Fibroblast of villous mesenchyme (primary cell): ENCODE measurements at places on chromosomes 6 and 20.
A peak's percentile ranks its signal among the peaks of the same experiment; 100 is the strongest.

DNA sequence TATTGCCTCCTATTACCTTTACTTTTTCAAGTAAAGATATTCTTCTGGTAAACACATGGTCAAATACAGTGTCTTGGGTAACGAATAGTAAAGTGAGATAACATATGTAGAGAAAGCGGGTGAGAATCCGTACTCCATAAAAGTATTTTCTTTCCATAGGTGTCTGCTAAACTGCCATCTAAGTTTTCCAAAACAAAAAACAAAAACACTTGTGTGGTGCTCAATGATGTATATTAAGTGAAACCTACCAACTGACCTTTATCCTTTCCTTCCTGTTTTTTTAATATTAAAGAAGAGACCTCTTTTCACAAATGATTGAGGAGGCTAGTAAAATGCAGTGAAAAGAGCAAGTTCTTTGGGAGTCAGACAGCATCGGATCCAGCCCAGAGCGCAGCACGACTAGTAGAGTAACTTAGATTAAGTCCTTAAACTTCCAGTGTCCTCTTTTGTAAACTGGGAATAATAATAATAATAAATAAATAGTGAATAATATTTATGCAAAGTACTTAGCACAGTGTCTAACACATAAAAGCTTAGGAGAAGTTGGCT, 437 bp upstream of the CDKAL1 start:
- no peak for DNase-seq

DNA sequence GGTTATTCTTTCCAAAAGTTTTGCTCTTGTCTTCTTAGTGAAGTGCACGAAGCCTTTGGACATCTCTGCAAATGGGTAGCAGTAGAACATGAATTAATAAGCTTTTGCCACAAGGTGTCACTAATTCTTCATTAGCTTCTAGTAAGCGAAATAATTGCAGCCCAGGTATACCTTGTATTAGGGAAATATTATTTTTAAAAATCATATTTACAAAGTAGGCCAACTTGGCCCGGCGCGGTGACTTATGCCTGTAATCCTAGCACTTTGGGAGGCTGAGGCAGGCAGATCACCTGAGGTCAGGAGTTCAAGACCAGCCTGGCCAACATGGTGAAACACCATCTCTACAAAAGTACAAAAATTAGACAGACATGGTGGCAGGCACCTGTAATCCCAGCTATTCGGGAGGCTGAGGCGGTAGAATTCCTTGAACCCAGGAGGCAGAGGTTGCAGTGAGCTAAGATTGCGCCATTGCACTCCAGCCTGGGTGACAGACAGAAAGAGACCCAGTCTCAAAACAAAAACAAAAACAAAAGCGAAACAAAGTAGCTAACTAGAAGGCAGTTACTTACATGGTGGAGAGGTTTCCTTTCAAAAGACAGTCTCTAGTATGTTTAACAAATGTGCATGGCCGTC, 8.8 kb upstream of the RSPH3 start:
- peak; percentile 47 for DNase-seq

- DNase-seq, result no peak
Observed at GRCh38 chr20:10666221-10667076, 7.3 kb downstream of the JAG1 start.

- peak; percentile 14 for DNase-seq
Observed at GRCh38 chr6:140201787-140202458, 827.5 kb upstream of the CITED2 start.

DNA sequence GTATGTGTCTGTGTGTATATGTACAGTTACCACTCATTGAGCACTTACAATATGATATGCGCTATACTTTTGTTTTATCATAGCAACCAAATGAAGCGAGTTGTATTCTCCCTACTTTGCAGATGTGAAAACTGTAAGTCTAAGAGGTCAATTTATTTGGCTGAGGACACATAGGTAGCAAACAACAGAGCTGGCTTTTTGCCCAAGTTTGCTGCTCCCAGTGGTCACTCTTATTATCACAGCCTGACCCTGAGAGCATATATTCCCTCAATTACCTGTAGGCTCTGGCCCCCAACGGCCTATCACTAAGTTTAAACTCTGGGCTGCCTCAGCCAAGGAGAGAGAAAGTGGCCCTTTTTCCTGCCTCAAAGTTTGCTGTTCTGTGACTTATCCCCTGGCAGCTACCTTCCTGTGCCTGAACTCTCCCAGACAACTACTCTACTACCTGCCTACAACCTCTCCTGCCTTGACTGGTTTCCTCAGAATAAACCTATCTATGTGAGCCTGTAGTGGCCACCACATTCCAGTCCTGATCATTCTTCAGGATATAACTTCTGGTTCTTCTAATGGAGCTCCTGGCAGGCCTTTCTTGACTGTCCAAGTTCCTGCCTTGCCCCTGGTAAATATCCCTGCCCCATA, 221.8 kb downstream of the FRK start:
- DNase-seq, result peak; percentile 10

DNA sequence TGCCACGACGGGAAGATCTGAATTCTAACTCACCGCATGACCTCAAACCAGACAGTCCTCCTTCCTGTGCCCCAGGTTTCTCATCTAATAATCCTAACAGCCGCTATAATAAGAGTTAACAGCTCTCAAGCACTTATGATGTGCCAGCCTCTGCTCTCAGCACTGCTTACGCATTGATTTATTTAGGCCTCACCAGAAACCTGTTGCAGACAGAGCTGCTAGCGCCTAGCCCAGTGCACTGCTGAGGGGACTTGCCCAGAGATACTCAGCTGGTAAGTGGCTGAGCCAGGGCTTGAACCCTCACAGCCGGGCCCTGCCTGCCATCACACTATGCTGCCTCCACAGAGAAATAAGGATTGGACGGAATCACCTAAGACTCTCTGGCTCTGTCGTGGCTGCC, 37.7 kb downstream of the GRM4 start:
- DNase-seq, result no peak

DNA sequence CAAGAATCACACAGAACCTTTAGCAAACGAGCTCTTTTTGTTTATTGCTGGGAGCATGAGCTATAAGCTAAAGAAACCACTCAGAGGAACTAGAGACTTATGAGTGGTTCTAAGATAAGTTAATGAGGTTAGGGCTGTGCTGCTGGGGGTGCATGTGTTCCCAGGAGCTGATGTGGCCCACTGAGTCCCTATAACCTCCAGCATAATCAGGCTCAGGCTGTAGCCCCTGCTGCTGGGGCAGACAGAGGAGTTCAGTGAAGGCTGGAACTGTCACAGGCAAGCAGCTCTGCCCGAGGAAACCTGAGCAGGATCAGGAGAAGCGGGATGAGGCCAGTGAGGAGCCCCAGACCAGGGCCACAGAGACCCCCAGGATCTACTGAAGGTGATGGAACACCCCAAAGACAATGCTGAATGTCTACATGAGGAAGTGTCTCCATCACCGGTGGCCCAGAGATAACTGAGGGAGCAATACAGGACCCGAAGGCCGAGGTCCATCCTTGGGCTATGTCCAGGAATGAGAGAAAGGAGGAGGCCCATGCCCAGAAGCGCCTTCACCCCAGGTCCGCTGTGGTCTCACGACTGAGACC, 17.3 kb downstream of the TUBB2B start:
- no peak for DNase-seq
